ENCODE measurements at places on chromosomes 5 and 9. TPM values are rescaled to one million over a fixed set of nuclear protein-coding genes. Genes with fewer than 3 reads are reported as not detected.

The TEX48 gene
- total RNA-seq = not detected

The PRDM9 gene
- total RNA-seq = 0.02 TPM

The HCN1 gene
- total RNA-seq = not detected

The TERT gene
- 0.04 TPM for total RNA-seq

The NEUROG1 gene
- total RNA-seq = not detected

Measured in H4 (cell line).